Calu3 (cell line): ENCODE measurements at places on chromosomes 12 and 14. TPM values are rescaled to one million over a fixed set of nuclear protein-coding genes. Genes with fewer than 3 reads are reported as not detected.

- H3K36me3 ChIP-seq: peaks cover 11% of the 10 kb centered on the region
- DNase-seq: no peak
- no peaks in the 10 kb centered on the region for H3K4me1 ChIP-seq
- no peak overlapping the region for H3K4me3 ChIP-seq
These were observed 21.6 kb upstream of the TEX22 start for GRCh38 chr14:105376521-105377440.

Gene RNU4-1
- 2,759 and 3,670 TPM in 2 replicates for total RNA-seq

Gene SPTLC2
- 45.5 and 45.9 TPM in 2 replicates for total RNA-seq

Gene LHX5
- not detected in 2 replicates for total RNA-seq

Gene PZP
- not detected in 2 replicates for total RNA-seq

Gene CSRP2
- total RNA-seq: 9.1 and 11.7 TPM in 2 replicates
